ENCODE measurements at places on chromosomes 2 and 18.

DNA sequence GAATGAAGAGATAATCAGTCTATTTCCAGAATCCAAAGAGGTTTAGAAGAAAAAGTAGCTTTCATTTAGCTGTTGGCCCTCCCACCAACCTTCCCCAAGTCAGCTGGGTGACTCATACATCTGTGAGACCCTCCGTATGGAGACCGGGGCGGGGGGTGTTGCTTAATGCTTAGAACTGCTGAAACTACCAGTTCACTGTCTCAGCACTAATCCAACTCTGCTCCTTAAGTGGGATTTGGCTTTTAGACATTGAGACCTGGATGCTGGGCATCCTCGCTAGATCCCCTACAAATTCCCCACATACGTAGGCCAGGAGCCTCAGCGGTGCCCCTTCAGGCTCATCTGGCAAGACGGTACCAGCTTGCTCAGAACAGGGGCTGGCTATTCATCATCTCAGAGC, at the start of gene SAG:
TSS of gene SAG (plus strand) at position 252 of the 400 bp plus-strand sequence. CDS start 1,374 bp downstream, outside the sequence.
- DNase-seq, result no peak

- peak; percentile 46 for DNase-seq
Observed at GRCh38 chr18:57077786-57078552, 68.9 kb upstream of the BOD1L2 start.

GRCh38 chr2:3008561-3008960, 369.1 kb downstream of the EIPR1 start:
- DNase-seq, result no peak

- DNase-seq, result no peak
Observed at GRCh38 chr2:109521233-109522062, 92.3 kb downstream of the SEPTIN10 start.

DNA sequence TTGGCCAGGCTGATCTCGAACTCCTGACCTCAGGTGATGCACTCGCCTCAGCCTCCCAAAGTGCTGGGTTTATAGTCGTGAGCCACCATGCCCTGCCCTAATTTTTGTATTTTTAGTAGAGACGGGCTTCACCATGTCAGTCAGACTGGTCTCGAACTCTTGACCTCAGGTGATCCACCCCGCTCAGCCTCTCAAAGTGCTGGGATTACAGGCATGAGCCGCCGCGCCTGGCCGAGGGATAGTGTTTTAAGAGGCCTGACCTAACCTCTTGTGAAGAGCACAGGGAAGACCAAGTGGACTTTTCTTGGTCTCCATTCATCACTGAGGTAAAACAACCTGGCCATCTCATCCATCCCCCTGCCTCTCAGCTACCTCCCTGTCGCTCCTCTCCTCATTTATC, 29.7 kb downstream of the SIX2 start:
- no peak for DNase-seq

GRCh38 chr18:63199743-63200241, 119.8 kb downstream of the BCL2 start:
- DNase-seq, result peak; percentile 20

- no peak for DNase-seq
Observed at GRCh38 chr2:143850084-143850483, 669.8 kb downstream of the ZEB2 start.

GRCh38 chr2:223914324-223914723, 30.8 kb downstream of the WDFY1 start:
- DNase-seq, result no peak

GRCh38 chr2:12282780-12283695, 433.7 kb upstream of the TRIB2 start:
- DNase-seq, result no peak

DNA sequence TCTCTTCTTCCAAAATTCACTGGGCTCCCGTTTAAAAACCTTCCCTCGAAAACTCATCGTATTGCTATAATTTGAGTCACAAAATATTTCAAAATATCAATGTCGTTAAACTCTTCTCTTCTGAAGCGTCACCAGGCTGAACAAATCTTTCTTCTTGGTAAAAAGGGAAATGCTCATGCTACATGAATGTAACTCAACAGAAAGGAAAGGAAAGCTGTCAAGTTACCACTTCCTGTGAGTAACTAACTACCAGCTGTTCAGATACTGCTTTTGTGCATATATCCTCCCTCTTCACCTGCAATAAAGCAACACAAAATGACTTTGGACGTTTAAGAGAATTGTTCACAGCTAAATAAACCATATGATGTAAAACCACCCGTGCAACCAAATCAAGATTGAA, 95.4 kb downstream of the DOCK10 start:
- no peak for DNase-seq

- peak; percentile 12 for DNase-seq
Observed at GRCh38 chr2:136025057-136025973, 39.9 kb upstream of the DARS1 start.

DNA sequence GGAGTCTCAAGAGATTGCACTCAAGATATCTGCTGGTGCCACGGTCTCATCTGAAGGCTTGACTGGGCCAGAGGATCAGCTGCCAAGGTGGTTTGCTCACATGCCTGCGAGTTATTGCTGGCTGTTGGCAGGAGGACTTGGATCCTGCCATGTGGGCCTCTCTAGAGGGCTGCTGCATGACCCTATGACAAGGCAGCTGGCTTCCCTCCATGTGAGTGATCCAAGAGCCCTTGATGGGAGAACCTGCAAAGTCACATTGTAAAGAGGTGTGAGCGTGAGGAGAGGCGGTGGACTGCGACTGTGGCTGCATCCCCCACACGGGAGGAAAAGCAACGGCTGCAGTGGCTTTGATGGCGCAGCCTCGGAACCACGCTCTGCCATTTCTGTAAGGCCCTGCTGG, 4.0 kb upstream of the ALLC start:
- no peak for DNase-seq

DNA sequence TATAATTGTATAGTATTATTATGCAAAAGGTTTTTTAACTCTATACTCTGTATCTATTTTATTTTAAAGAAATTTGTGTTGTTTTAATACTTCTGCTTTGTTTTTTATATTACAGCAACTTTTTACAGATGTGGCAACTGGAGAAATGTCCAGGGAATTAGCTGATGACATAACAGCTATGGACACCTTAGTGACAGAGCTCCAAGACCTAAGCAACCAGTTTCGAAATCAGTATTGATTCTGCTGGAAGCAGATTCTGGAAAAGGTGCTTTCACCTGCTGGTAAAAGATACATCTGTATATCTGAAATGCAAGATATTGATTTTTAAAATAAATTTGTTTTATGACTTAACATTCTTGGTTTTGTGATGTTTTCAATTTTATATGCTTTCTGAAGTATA, 126.1 kb upstream of the LTBP1 start:
- DNase-seq, result no peak

GRCh38 chr2:152067823-152068222, 31.0 kb downstream of the CACNB4 start:
- no peak for DNase-seq

DNA sequence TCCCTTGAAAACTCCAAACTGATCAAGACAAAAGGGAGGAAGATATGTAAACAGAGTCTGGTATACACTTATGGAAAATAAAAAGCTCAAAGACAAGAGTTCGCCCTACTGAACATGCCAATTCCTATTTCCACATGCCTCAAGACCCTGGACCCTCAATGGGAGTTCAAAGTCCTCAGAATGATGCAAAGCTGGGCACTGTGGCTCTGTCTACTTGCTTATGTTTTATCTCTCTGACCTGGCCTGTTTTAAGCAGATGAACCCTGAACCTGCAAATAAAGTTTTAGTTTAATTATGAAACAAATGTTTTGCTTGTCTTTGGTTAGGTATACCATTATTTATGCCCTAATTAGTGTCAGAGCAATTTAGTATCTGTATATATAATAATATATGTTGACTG, 22.6 kb downstream of the NR4A2 start:
- no peak for DNase-seq

- no peak for DNase-seq
Observed at GRCh38 chr2:58757971-58758370, 516.8 kb upstream of the FANCL start.

- DNase-seq, result no peak
Observed at GRCh38 chr2:113276216-113276760, 2.4 kb downstream of the PAX8 start.

- DNase-seq, result no peak
Observed at GRCh38 chr2:118148133-118148532, 59.9 kb downstream of the INSIG2 start.

- no peak for DNase-seq
Observed at GRCh38 chr2:149132339-149132738, 93.8 kb downstream of the LYPD6B start.

DNA sequence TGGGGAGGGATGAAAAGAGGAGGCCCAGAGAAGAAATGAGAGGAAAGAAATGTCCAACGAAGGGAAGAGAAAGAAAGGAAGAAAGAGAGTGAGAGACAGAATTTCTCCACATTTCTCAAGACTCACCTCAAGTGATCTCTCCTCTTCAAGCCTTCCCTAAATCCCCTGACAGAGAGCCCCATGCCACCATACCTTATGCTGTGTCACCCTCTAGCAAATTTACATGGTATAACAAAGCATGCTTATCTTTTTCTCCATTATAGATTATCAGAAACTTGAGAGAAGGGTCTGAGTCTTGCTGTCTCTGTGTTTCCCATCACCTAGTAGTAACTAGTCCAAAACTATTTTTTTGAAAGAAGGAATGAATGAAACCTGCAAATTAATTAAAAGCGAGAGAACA, 1208.4 kb downstream of the DPP10 start:
- no peak for DNase-seq

DNA sequence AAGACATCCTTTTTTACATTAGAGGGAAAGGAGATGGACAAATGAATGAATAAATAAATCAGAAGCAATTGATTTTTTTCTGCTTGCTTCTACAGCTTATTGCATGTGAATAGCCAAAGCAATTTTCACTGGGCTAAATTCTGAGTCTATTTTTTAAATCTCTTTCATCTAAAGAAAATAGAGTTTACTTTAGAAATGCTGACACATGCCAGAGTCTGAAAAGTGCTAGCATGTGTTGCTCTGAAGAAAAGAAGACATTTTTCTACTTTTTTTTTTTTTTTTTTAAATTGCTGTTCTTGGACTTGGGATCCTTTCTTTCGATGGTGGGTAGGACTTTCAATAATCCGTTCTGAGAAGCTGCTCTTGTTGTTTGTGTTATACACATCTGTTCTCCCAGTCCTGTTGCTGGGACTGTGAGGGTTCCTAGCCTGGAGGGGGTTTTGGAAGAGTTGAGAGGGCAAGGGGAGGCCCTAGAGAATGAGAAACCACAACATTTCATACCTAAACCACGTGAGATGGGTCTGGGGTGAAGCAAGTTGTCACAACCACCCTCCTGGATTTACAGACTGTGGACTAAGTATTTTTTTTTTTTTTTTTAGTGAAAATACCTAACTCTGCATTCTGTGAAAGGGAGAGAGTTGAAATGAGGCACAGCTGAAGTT, 193.5 kb downstream of the PRKCE start:
- no peak for DNase-seq

GRCh38 chr2:202790676-202791075, 80.9 kb downstream of the ICA1L start:
- DNase-seq, result no peak

GRCh38 chr2:45652090-45653031, 886 bp downstream of the PRKCE start:
- no peak for DNase-seq

DNA sequence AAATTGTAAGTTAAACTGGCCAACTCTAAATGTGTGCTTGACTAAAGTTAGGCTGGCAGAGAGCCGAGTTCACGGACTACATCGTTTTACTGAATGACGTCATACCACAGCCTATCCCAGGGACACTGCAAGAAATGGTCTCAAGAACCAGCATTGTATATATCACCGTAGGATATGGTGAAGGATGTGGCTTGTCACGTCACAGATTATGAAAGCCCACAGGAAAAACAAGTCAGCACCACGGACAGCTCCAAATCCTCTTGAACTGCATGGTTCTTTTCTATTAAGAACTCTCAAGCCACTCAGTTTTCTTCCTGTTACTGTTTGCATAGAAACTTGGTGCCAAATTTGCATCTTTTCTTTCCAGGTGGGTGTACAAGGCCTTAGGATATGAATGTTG, 85.1 kb upstream of the ACAA2 start:
- peak; percentile 4 for DNase-seq

GRCh38 chr2:131521961-131522781, 5.5 kb upstream of the CCDC74A start:
- no peak for DNase-seq

DNA sequence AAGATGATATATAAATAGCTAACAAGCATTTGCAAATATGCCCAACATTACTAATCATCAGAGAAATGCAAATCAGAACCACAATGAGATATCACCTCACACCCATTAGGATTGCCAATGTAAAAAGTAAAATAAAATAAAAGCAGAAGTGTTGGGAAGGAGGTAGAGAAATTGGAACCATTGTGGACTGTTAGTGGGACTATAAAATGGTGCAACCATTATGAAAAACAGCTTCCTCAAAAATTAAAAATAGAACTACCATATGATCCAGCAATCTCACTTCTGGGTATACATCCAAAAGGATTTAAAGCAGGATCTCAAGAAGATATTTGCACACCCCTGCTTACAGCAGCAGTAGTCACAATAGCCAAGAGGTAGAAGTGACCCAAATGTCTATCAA, 99.8 kb upstream of the DAPL1 start:
- no peak for DNase-seq

GRCh38 chr2:110103061-110103961, 12.3 kb downstream of the MALL start:
- no peak for DNase-seq

DNA sequence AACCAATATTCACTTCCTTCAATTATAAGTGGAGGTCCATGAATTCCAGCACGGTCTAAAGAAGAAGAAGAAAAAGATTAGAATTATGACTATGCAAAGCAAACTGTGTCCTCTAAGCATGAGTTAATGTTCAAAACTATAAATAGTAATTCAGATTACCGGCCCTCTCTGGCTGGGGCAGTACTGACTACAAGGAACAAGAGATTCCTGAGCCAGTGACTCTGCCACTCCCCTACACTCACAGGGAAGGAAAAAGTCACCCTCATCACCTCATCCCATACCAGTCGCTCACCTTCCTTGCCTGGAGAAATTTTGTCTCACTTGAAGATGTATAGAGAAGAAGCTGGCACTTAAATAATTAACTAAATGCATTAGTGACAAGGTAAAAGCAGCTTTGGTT, 56.5 kb upstream of the CD302 start:
- DNase-seq, result no peak

Data from stimulated activated CD8-positive, alpha-beta memory T cell treated with anti-CD3 and anti-CD28 coated beads, Interleukin-15, amount 100 ng/mL, for 48 hours (primary cell).